ENCODE measurements at places on chromosomes 13 and 19. TPM values are rescaled to one million over a fixed set of nuclear protein-coding genes. Genes with fewer than 3 reads are reported as not detected.

- H3K36me3 ChIP-seq: no peaks in the 10 kb centered on the region
- H3K4me1 ChIP-seq: peaks cover 9% of the 10 kb centered on the region
- DNase-seq: no peak
- H3K4me3 ChIP-seq: no peak overlapping the region
- H3K27ac ChIP-seq: no peak overlapping the region
Observed at GRCh38 chr13:31882794-31883193, 143.5 kb downstream of the RXFP2 start.

- H3K36me3 ChIP-seq: no peaks in the 10 kb centered on the region
- DNase-seq: no peak
- H3K4me3 ChIP-seq: no peak within 1 kb of the TSS
- H3K27me3 ChIP-seq: peaks cover 95% of the 10 kb centered on the region
- no peak within 1 kb of the TSS for H3K27ac ChIP-seq
Observed at GRCh38 chr13:27969082-27969865, at the start of gene CDX2. CDX2 (minus strand) TSS chr13:27969315; CDS start chr13:27969006, 309 bp downstream.

DNA sequence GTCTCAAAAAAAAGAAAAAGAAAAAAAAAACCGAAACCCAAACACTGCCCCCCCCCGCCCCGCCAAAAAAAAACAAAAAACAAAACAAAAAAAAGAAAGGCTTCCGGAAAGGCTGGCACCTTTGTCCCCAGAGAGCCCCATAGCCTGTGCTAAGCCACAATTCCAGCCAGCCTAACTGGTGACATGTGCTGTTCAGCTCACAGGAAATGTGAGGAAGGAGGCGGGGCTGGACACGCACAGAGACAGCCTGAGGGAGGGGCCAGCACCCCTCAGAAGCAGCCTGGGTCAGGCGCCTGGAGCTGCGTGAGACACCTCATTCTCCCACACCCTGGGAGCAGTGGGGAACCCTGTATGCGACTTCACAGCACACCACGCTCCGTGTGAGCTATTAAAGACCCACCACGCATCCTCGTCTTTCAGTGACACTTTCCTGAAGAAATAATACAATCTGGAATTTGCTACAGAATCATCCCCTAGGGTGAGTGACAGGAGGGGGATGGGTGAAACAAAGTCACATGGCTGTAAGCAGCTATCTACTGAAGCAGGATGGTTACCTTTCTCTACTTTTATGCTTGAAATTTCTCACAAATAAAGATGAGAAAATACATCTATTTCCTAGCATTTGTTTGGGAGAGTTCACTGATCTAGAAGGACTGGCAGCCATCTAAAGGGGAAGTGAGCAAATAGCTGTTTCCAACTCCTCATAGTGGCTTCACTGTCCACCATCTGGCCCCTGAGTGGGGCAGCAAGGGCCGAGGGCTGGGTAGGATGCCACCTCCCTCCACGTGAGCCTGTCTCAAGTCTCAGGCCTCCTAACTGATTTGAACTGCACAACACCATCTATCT, 12.3 kb upstream of the SLC35E1 start:
- H3K36me3 ChIP-seq: no peaks in the 10 kb centered on the region
- H3K27me3 ChIP-seq: no peaks in the 10 kb centered on the region
- H3K4me3 ChIP-seq: no peak overlapping the region

DNA sequence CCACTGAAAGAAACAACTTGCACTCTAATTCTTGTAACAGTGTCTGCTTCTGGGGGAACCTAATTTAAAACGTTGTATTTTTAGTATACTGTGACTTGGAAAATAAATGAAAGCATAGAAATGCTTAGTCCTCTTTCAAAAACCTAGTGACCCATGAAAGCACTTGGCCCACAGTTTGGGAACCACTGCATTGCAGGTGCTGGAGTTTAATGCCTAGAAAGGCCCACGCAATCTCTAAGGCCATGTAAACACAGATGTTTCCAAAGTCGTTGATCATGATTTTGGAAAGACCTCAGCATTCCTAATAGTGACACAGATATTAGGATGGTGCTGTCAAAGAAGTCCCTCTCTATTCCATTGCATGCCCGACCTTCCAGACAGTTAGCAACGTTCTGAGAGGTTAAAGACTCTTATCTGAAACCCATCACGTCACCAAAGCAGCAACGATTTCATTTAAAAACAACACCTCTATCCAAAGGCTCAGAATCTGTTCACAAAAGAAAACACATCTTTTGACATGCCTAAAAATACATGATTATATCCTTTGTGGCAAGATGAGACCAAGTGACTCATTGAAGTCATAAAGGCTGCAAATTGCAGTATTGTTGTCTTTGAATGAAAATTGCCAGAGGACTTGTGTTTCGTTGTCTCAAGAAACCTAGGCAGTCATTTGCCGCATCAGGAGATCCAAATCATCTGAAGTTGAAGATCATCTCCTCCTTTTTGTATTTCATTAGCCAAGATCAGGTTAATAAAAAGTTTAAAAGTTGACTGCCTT, 328.0 kb upstream of the ZNF507 start:
- no peak overlapping the region for H3K4me3 ChIP-seq
- H3K4me1 ChIP-seq: peaks cover 1% of the 10 kb centered on the region
- no peak overlapping the region for H3K27ac ChIP-seq
- no peak for DNase-seq
- no peaks in the 10 kb centered on the region for H3K27me3 ChIP-seq
- no peaks in the 10 kb centered on the region for H3K36me3 ChIP-seq

GRCh38 chr13:42129033-42129432, 80.6 kb downstream of the DGKH start:
- H3K4me3 ChIP-seq: no peak overlapping the region
- H3K36me3 ChIP-seq: peaks cover 7% of the 10 kb centered on the region
- no peak overlapping the region for H3K27ac ChIP-seq

- no peak overlapping the region for H3K27ac ChIP-seq
- peaks cover 80% of the 10 kb centered on the region for H3K36me3 ChIP-seq
- no peaks in the 10 kb centered on the region for H3K27me3 ChIP-seq
- H3K4me1 ChIP-seq: no peaks in the 10 kb centered on the region
- no peak for DNase-seq
Observed at GRCh38 chr19:5595745-5596144, 26.8 kb downstream of the SAFB2 start.

DNA sequence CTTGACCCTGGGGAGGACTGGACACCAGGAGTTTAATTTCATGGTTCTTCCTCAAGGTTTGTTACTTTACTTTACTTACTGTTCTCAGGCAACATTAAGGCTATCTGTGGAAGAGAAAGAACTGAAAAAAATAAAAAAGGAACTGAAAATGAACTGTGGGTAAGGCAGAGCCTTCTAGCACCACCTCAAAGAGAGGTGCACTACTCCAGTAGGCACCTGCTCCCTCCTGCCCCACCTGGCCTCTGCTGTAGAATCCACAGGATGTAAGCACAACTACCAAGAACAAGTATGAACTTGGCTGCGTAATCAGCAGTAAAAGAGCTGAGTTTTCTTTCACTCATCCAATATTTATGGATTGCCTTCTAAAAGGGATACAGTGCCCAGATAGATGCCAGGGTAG, 12.2 kb downstream of the ZNF112 start:
- H3K4me3 ChIP-seq: no peak overlapping the region
- no peak for DNase-seq
- H3K36me3 ChIP-seq: peaks cover 9% of the 10 kb centered on the region
- H3K27ac ChIP-seq: no peak overlapping the region
- H3K27me3 ChIP-seq: no peaks in the 10 kb centered on the region

DNA sequence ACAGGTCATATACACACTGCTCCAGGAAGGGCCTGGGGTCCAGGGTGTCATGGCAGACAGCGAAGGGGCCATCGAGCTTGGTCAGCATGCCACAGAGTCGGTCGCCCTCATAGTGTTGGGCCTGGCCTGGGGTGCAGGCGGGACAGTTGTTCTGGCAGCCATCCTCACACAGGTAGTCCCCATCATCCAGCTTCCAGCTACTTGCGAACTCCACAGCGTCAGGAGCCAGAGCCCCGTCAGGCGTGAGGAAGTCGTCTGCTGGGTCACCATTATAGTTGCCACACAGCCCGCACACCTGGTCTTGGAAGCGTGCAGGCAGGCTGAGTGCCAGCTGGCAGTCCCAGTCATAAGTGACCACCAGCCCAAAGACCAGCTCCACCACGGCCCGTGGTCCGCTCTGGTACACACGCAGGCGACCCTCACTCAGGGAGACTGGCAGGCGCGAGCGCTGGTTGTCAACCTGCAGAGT, 16.2 kb downstream of the FCGBP start:
- no peaks in the 10 kb centered on the region for H3K27me3 ChIP-seq
- no peak overlapping the region for H3K4me3 ChIP-seq
- no peaks in the 10 kb centered on the region for H3K36me3 ChIP-seq
- no peak for DNase-seq

DNA sequence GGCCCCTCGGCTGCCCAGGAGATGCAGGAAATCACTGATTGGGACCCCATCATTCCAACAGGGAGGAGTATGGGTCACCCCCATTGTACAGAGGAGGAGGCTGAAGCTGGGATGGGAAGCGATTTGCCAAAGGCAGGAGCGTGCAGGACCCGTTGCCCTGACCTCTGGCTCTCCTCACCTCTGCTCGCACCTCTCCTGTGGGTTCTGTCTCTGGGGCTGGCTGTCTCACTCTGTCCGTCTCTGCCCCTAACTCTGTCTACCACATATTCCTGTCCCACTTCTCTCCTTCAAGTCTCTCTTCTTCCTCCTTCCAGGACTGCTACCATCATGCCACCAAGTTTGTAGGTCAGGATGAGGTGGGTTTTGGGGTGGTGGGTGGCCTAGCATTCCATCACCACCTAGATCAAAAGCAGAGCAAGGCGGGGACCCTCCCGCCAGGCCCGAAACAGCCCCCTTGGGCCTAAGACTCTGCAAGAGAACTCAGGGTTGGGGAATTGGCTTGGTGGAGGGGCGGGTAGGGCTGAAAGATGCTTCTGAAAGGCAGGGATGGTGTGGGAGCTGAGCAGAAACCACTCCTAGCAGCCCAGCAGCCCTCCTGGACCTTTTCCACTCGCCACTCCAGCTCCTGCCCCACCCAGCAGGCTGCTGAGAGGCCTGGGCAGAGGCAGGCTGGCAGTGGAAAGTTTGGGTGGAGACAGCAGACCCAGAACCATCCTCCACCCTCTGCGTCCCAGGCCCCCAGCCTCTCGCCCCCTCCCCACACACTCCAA, 1.0 kb upstream of the LGALS7 start:
- H3K27me3 ChIP-seq: no peaks in the 10 kb centered on the region
- no peaks in the 10 kb centered on the region for H3K4me1 ChIP-seq
- no peak overlapping the region for H3K4me3 ChIP-seq
- H3K36me3 ChIP-seq: no peaks in the 10 kb centered on the region
- no peak for DNase-seq
- no peak overlapping the region for H3K27ac ChIP-seq

DNA sequence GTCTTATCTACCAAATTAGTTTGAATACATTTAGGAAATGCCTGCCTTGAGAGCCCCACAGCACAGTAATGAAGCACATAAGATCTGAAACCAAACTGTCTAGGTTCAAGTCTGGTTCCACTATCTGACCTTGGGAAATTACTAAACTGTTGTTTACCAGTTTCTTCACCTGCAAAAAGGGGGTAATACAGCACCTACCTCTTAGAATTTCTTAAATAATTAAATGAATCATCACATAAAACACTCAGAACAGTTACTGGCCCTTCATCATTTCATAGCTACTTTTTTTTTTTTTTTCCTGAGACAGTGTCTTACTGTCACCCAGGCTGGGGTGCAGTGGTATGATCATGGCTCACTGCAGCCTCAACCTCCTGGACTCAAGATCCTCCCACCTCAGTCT, 59.6 kb downstream of the USP12 start:
- no peak for DNase-seq
- no peaks in the 10 kb centered on the region for H3K27me3 ChIP-seq
- H3K27ac ChIP-seq: no peak overlapping the region
- H3K4me3 ChIP-seq: no peak overlapping the region

GRCh38 chr19:40974633-40975037, 16.4 kb upstream of the CYP2B6 start:
- no peak overlapping the region for H3K27ac ChIP-seq
- H3K4me3 ChIP-seq: no peak overlapping the region
- DNase-seq: peak; percentile 65
- H3K4me1 ChIP-seq: no peaks in the 10 kb centered on the region

DNA sequence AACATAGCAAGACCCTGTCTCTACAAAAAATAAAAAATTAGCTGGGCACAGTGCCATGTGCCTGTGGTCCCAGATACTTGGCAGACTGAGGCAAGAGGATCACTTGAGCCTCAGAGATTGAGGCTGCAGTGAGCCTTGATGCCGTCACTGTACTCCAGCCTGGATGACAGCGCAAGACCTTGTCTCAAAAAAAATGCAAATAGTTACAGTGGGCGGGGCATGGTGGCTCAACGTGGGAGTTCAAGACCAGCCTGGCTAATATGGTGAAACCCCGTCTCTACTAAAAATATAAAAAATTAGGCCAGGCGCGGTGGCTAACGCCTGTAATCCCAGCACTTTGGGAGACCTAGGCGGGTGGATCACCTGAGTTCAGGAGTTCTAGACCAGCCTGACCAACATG, 8.5 kb downstream of the PGLS start:
- no peak for DNase-seq
- H3K36me3 ChIP-seq: peaks cover 11% of the 10 kb centered on the region
- H3K27me3 ChIP-seq: no peaks in the 10 kb centered on the region
- no peak overlapping the region for H3K27ac ChIP-seq

GRCh38 chr13:31022928-31023530, 90.6 kb downstream of the TEX26 start:
- DNase-seq: no peak
- H3K27ac ChIP-seq: no peak overlapping the region
- H3K27me3 ChIP-seq: no peaks in the 10 kb centered on the region
- H3K4me1 ChIP-seq: no peaks in the 10 kb centered on the region
- no peaks in the 10 kb centered on the region for H3K36me3 ChIP-seq

- H3K27ac ChIP-seq: no peak overlapping the region
- DNase-seq: no peak
- peaks cover 14% of the 10 kb centered on the region for H3K4me1 ChIP-seq
- no peak overlapping the region for H3K4me3 ChIP-seq
- H3K27me3 ChIP-seq: no peaks in the 10 kb centered on the region
Observed at GRCh38 chr13:33548069-33548468, 262.5 kb upstream of the STARD13 start.

The ZNF723 gene
- polyA plus RNA-seq: not detected

The ISOC2 gene
- polyA plus RNA-seq: 68.6 TPM

The ANGPTL4 gene
- polyA plus RNA-seq: 10.5 TPM

The ZC3H4 gene
- polyA plus RNA-seq: 12.2 TPM

The CGB3 gene
- polyA plus RNA-seq: not detected

The GTF2F2 gene
- polyA plus RNA-seq: 13.7 TPM

The SIGLEC12 gene
- 5.1 TPM for polyA plus RNA-seq

The SLITRK6 gene
- 1.3 TPM for polyA plus RNA-seq

All from lung (tissue), 17 donors.